ENCODE measurements at places on chromosomes 13 and 19.
A peak's percentile ranks its signal among the peaks of the same experiment; 100 is the strongest.

DNA sequence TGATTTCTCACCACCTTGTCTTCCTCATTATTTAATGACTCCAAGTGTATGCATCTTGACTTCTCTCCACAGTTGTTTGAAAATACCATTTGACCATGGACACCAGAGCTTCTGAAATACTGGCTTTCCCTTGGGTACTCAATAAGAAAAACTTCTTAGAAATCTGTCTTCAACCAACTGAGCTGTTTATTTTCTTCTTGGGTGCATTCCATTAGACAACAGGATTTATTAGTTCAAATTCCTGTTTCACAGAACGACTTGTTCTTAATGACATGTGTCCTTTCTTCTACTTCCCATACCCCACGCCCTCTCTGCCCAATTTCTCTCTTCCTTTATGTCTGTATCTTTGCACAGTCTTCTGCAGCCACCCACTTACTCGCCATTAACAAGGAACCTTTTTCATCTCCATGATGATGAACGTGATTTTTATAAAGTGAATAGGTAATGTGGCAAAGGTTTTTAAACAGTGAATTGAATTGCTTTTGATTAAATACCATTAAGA is 11.3 kb upstream of the ITM2B start:
- no peak for DNase-seq

DNA sequence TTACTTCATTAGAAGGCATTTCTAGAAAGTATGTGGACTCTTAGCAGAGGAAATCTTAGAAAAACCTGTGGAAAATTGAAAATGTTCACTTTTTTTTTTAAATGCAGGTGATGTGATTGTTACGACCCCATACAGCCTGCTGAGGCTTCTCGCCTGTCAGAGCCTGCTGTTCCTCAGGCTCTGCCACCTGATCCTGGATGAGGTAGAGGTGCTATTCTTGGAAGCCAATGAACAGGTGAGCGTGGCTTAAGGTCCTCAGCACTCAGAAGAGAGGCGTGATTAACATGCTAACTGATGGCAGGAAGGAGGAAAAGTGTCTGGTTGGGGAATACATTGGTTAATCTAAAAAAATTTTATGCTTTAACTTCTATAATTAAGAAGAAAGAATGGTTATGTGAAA is 71.4 kb downstream of the SLC7A9 start:
- DNase-seq = no peak

DNA sequence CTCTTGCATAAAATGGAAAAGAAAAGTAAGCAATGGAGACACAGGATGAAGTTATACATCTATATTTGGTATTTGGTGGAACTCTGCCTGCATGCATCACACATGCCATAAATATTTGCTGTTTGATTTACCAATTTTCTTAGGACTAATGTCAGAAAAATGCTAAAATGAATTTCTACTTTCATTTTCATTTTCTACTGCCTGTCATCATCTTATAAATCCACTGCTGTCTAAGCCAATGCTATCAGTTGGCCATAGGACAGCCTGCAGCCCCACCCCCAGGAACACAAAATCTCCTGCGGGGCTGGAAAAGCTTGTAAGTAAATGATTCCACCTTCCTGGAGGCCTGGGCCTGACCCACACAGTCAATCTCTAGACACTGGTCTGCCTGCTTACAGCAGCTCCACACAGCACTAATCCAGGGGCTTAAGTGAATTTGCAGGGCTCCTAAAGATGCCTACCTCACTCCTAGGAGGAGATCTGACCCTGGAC is 122.0 kb downstream of the ENOX1 start:
- no peak for DNase-seq

DNA sequence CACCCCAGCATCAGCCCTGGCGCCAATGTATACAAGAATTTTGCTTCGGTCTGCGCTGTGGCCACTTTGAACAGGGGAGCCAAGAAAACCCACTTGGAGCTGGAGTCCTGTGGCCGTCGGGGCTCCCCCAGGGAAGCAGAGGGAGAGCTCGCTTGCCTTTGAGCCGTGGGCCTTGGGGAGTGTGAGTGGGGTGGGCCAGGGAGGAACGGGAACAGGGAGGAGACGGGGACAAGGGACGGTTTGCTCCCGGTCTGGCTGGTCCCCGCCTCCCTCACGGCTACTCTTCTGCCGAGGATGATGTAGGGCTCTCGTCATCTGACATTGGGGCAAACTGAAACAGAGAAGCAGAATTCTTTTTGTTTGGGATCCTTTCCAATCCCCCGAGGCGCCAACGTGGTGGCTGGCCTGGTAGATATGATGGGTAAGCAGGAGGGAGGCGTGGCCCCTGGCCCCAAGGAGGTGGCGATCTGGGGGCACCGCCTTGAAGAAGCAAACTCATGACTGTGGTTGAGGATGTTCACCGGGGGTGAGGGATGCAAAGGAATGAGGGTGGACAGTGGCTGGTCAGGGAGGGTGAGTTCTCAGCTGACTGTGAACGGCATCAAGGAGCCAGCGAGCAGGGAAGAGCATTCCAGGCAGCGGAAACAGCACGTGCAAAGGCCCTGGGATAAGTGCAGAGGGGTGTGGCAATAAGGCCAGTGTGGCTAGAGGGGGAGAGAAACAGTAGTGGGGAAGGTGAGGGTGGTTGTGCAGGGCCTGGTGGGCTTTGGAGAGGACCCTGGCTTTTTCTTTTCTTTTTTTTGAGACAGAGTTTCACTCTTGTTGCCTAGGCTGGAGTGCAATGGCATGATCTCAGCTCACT is 10.9 kb upstream of the SPC24 start:
- DNase-seq = no peak

DNA sequence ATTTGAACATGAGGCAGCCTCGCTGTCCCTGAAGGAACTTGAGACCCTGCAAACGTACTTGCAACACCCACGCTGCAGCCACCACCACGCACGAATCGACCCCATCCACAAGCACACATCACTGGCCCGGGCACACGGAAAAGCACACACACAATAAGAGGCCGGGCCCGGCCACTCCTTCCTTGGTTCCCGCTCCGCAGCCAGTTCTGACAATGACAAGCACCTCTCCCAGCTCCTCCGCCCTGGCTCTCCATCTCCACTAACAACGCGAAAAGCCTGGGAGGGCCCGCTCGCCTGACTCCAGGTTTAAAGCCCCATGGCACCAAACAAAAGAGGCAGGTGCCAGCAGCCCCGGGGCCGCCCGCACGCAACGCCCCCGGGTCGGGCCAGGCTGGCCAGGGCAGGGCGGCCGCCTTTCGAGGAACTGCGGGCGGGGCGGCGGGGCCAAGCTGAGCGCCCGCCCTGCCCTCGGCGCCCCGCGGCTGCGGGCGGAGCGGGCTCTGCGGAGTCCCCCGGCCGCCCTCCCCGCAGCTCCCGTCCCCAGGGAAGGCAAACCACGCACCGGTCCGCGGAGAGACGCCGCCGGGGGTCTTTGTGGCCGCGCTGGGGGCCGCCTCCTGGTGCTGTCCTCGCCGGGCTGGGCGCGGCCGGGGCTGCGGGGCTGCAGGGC is 495 bp downstream of the DCLK1 start:
- DNase-seq = peak; percentile 37

GRCh38 chr13:71768881-71769280 is 98.1 kb downstream of the DACH1 start:
- DNase-seq = no peak

DNA sequence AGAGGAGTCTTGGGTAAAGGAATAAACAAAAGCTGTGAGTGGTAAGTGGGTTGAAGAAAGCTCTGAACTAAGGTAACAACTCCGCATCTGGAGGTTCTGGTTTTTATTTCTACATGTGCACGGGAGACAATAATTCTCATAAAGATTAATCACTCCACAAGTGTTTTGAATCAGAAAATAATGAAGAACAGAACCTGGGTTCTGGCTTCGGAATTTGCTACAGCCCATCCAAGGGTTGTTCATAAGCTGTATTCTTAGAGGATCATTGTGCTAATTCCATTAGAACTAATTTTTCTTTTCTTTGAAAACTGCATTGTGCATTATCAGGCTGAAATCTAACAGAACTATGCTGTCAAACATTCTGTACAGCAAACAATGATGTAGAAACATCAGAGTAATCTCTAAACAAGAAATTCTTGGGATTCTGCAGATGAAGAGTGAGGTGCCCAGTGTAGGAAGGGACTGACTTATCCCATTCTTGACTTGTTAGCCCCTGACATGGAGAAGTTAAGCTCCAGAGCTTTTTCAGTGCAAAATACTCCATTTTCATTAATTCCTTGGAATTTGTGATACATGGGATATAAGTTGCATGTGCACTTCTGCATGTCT is 368.2 kb downstream of the COG6 start:
- DNase-seq = no peak

DNA sequence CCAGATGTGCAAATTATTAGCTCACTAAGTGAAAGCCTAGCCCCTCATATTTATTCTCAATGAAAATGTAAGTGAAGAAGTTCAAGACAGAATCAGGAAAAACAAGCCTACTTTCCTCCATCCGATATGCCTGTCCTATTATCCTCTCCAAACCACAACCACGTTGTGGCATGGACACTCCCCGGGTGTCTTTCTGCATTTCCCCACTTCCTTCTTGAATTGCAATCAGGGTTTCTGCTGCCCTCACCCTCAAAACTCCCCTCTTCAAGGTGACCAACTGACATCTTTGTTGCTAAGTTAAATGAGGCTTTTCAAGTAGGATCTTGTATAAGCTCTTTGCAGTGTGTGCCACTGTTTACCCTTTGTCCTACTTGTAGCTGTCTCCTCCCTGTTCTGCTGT is 11.8 kb downstream of the SLC25A30 start:
- no peak for DNase-seq

- no peak for DNase-seq
Measured at GRCh38 chr19:29016926-29017760, 195.8 kb downstream of the UQCRFS1 start.

DNA sequence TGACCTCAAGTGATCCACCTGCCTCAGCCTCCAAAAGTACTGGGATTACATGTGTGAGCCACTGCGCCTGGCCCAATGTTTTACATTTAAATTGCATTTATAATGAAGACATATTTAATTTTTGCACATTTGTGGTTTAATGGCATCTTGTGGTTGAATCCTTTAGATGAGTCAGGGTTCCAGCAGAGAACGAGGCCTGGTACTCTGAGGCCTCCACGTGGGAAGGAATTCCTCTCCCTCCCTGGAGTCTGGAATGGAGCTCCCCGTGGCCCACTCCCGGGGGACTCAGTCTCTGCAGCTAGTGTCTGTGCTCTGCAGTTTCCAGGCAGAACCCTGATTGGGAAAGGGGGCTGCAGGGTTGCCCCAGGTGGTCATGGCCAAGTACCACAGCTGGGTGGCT is 24.2 kb downstream of the ZFR2 start:
- no peak for DNase-seq

DNA sequence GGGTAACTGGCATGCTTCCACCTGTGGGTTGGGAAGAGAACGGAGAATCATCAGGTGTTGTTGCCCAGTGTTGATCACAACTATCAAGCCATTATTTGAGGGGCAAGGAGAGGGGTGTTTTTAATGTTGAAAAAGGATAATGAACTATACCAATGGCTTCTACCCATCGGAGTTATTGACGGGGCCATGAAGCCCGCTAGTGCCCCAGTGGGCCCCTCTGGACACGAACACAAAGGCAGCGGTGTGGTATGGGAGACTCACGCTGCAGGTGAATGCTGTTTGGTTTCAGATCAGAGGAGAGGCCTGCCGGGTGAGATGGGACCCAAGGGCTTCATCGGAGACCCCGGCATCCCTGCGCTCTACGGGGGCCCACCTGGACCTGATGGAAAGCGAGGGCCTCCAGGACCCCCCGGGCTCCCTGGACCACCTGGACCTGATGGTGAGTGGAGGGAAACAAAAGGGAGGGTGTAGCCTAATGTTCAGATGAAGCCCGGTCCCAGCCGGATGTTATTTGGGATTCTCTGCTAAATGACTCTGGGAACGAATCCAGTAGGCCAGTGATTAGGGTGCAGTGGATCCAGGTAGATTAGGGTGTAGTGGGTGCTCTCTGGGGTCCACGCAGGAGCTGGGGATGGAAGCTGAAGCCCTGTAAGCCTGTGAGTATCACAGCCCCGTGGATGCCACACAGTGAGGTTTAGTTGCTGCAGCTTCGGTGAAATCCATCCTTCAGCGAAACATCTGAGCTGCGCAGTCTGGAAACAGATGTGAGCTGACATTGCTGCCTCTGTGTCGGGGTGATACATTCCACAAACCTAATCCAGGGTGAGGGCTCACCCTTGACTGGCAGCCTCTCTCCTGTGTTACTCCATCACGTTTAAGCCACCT is 111.3 kb downstream of the RAB20 start:
- DNase-seq = no peak

- DNase-seq = no peak
Measured at GRCh38 chr13:48230541-48230940, 2.5 kb upstream of the ITM2B start.

- no peak for DNase-seq
Measured at GRCh38 chr19:29644210-29644609, 21.1 kb upstream of the PLEKHF1 start.

- no peak for DNase-seq
Measured at GRCh38 chr13:59633290-59633689, 530.4 kb downstream of the DIAPH3 start.

DNA sequence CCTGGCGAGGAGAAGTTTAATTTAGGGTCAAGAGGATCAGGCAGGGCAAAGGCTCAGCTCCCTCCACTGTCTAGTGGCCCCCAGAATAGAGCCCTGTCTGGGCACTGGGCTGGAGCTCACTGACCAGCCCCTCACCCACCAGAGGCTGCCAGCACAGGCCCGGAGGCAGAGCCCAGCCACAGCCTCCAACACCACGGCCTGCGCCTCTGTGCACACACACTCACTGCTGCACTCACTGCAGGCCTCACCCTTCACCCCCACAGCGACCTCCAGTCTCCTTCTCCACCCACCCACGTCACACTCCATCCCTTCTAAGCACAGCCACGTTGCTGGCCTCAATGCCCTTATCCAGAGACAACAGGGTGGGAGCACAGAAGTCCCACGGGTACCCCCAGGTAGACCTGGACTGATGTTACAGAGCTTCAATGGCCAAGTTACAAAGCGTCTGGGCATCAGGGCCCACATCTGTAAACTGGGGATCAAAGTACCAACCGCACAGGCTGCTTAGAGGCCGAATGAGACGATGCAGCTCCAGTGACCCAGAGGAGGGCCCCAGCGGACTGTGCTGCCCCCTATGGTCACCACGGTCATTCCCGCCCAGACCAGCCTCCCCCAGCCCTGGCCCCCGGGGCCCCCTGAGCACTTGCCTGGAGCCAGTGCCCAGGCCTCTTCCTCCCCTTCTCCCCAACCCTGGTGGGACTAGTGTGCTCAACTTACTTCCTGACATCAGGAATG is 4.5 kb upstream of the PRKD2 start:
- DNase-seq = no peak

GRCh38 chr19:6216996-6217751 is 62.6 kb downstream of the MLLT1 start:
- peak; percentile 92 for DNase-seq

GRCh38 chr19:8900421-8900820 is 68.2 kb downstream of the MBD3L1 start:
- no peak for DNase-seq

Data from neuronal stem cell (in vitro differentiated cells).